HCT116 (cell line): ENCODE measurements at places on chromosomes 1 and 21.

GRCh38 chr1:8423692-8424538 is 106.0 kb downstream of the SLC45A1 start:
- peak overlapping the region; percentile 78 for H3K27ac ChIP-seq
- peak overlapping the region; percentile 66 for H3K4me3 ChIP-seq
- DNase-seq, result peak; percentile 36
- no peaks in the 10 kb centered on the region for H3K27me3 ChIP-seq
- H3K4me1 ChIP-seq, result peaks cover 25% of the 10 kb centered on the region

- H3K36me3 ChIP-seq, result no peaks in the 10 kb centered on the region; the same call in 1 of the 2 replicates
- peaks cover 94% of the 10 kb centered on the region for H3K4me1 ChIP-seq
- H3K4me3 ChIP-seq, result no peak within 1 kb of the TSS
- H3K27ac ChIP-seq, result peak within 1 kb of the TSS; percentile 97
These were observed at the start of gene S100A5 for GRCh38 chr1:153540394-153541361. Gene S100A5, minus strand, starts transcription at chr1:153540934. Its CDS starts 743 bp downstream, at chr1:153540191.

DNA sequence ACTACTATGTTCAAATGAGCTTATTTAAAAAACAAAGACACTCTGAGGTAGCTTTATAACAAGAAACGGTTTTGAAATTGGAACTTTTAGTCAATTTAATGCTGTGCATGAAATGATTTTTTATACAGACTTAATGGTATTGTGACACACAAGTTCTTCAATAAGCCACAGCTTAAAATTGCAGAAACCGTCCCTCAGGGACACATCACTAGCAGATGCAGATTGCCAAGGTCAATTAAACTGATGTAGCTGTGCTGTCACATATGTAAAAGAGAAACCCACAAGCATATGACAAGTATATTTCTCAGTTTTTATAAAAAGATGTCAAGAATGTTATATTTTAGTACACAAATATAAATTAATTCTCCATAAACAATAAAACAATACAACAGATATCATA is 366.9 kb downstream of the DPYD start:
- no peaks in the 10 kb centered on the region for H3K4me1 ChIP-seq
- no peaks in the 10 kb centered on the region for H3K36me3 ChIP-seq
- no peaks in the 10 kb centered on the region for H3K27me3 ChIP-seq

GRCh38 chr21:40901691-40902090 is 54.7 kb upstream of the DSCAM start:
- no peak overlapping the region for H3K4me3 ChIP-seq
- no peak for DNase-seq
- H3K4me1 ChIP-seq, result no peaks in the 10 kb centered on the region
- H3K36me3 ChIP-seq, result no peaks in the 10 kb centered on the region
- H3K27ac ChIP-seq, result no peak overlapping the region

- H3K4me1 ChIP-seq, result no peaks in the 10 kb centered on the region
- no peak overlapping the region for H3K27ac ChIP-seq
- no peak for DNase-seq
- 0 out of 2 replicates have a peak, but pooled peaks cover 1% of the 10 kb centered on the region for H3K36me3 ChIP-seq
These were observed 22.7 kb downstream of the COL6A2 start for GRCh38 chr21:46120301-46121285.

DNA sequence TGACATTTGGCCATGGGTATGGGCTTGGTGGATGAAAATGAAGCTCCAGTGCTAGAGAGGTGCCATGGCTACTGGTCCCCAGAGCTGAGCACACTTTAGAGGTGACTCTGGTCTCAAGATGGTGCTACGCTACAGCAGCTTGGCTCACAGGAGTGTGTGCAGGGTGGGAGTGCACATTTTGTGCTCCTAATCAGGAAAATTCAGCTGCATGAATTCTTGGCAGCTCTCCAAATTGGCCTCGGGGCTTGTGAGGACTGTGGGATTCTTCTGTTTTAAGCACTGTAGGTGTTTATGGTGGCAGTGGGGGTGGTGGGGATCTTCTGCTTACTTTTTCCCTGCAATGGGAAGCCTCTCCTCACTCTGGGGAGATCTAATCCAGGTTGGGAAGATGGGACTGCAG is 17.3 kb upstream of the TIPRL start:
- H3K4me3 ChIP-seq, result no peak overlapping the region
- no peaks in the 10 kb centered on the region for H3K27me3 ChIP-seq
- no peak for DNase-seq
- no peaks in the 10 kb centered on the region for H3K36me3 ChIP-seq

- no peak overlapping the region for H3K4me3 ChIP-seq
- no peaks in the 10 kb centered on the region for H3K36me3 ChIP-seq
- peaks cover 49% of the 10 kb centered on the region for H3K4me1 ChIP-seq
- no peaks in the 10 kb centered on the region for H3K27me3 ChIP-seq
These were observed 83.5 kb upstream of the ZNF326 start for GRCh38 chr1:89911191-89911991.

GRCh38 chr1:68216089-68216772 is 16.1 kb downstream of the WLS start:
- H3K36me3 ChIP-seq, result no peaks in the 10 kb centered on the region
- peaks cover 18% of the 10 kb centered on the region for H3K4me1 ChIP-seq
- H3K27me3 ChIP-seq, result no peaks in the 10 kb centered on the region
- no peak overlapping the region for H3K27ac ChIP-seq
- DNase-seq, result no peak

DNA sequence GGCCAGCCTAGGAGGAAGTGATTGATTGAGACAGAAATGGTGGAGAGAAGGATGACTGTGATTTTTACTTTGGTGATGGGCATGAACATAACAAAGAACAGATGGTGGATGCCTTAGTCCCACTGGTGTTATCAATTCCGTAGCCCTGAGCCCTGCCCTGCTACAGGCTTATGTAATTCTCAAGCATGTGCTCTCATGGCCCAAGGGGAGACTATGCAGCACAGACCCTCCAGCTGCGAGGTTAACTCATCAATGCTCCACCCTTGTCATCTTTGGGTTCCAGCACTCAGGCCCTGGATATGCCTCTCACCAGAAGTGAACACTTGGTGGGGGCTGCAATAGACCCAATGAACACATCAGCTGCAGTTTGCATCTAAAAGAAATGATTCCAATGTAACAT is 62.7 kb upstream of the LRRC8D start:
- H3K36me3 ChIP-seq, result no peaks in the 10 kb centered on the region
- no peaks in the 10 kb centered on the region for H3K4me1 ChIP-seq
- H3K27me3 ChIP-seq, result no peaks in the 10 kb centered on the region; the same call in 1 of the 2 replicates
- DNase-seq, result no peak
- no peak overlapping the region for H3K4me3 ChIP-seq

GRCh38 chr1:41365320-41365633 is 4.0 kb downstream of the FOXO6 start:
- no peaks in the 10 kb centered on the region for H3K27me3 ChIP-seq
- H3K4me1 ChIP-seq, result peaks cover 6% of the 10 kb centered on the region
- H3K27ac ChIP-seq, result no peak overlapping the region

GRCh38 chr1:87240661-87241285 is 87.9 kb upstream of the LMO4 start:
- no peaks in the 10 kb centered on the region for H3K36me3 ChIP-seq
- H3K4me1 ChIP-seq, result no peaks in the 10 kb centered on the region
- no peak overlapping the region for H3K27ac ChIP-seq
- DNase-seq, result no peak
- no peak overlapping the region for H3K4me3 ChIP-seq

GRCh38 chr1:117607471-117607870 is 1.6 kb downstream of the TENT5C start:
- H3K27me3 ChIP-seq, result no peaks in the 10 kb centered on the region; the same call in 1 of the 2 replicates
- peaks cover 20% of the 10 kb centered on the region for H3K4me1 ChIP-seq
- H3K36me3 ChIP-seq, result no peaks in the 10 kb centered on the region
- H3K27ac ChIP-seq, result no peak overlapping the region

DNA sequence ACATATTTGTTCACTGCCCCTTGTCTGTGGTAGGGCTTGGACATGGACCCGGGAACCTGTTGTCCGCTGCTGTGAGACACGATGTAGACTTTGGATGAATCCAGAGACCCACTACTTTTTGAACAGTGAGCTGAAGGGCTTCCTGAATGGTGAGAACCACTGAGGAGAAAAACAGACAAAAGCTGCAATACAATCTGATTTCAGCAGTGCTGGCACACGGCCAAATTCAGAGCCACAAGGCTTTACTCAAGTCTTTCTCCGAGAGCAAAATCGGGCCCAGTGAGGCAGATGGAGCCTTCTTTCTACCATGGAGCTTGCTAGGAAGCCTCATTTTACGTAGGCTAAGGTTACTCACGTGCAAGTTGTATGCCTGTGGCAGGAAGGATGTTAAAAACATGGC is 197.6 kb downstream of the SIPA1L2 start:
- no peaks in the 10 kb centered on the region for H3K27me3 ChIP-seq
- DNase-seq, result no peak
- H3K27ac ChIP-seq, result no peak overlapping the region
- H3K4me3 ChIP-seq, result no peak overlapping the region
- H3K4me1 ChIP-seq, result no peaks in the 10 kb centered on the region

GRCh38 chr21:32547018-32547417 is 38.3 kb downstream of the TCP10L start:
- H3K27ac ChIP-seq, result no peak overlapping the region
- no peak for DNase-seq
- peaks cover 11% of the 10 kb centered on the region; the same call in 1 of the 2 replicates for H3K4me1 ChIP-seq
- no peaks in the 10 kb centered on the region for H3K36me3 ChIP-seq
- H3K27me3 ChIP-seq, result no peaks in the 10 kb centered on the region

GRCh38 chr1:97632075-97632474 is 288.8 kb downstream of the DPYD start:
- no peak for DNase-seq
- no peaks in the 10 kb centered on the region for H3K36me3 ChIP-seq
- H3K4me3 ChIP-seq, result no peak overlapping the region
- no peaks in the 10 kb centered on the region for H3K4me1 ChIP-seq

- H3K27me3 ChIP-seq, result 0 out of 2 replicates have a peak, but pooled peaks cover 4% of the 10 kb centered on the region
- no peaks in the 10 kb centered on the region; the same call in 1 of the 2 replicates for H3K4me1 ChIP-seq
- H3K27ac ChIP-seq, result no peak overlapping the region
- H3K4me3 ChIP-seq, result no peak overlapping the region
These were observed 53.3 kb upstream of the ZC3H11B start for GRCh38 chr1:219666242-219666641.

GRCh38 chr21:43975469-43976098 is 36.5 kb upstream of the TRAPPC10 start:
- H3K36me3 ChIP-seq, result no peaks in the 10 kb centered on the region
- DNase-seq, result peak; percentile 27
- no peak overlapping the region; the same call in 1 of the 2 replicates for H3K27ac ChIP-seq
- H3K4me3 ChIP-seq, result no peak overlapping the region
- H3K4me1 ChIP-seq, result no peaks in the 10 kb centered on the region

DNA sequence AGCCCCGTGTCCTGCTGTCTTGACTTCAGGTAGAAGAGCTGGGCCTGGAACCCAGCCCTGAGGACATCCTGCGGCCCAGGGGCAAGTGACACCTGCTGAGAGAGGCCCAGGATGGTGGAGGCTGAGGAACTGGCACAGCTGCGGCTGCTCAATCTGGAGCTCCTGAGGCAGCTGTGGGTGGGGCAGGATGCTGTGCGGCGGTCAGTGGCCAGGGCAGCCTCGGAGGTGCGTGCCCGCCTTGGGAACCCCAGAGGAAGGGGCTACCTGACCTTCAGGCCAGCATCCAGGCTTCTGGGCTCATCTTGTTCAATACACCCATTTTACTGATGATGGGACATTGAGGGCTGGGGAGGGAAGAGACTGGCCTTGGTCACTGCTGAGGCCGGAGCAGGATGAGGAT is 2.3 kb downstream of the MIIP start:
- H3K4me3 ChIP-seq, result no peak overlapping the region
- H3K27ac ChIP-seq, result no peak overlapping the region
- H3K27me3 ChIP-seq, result no peaks in the 10 kb centered on the region
- peaks cover 13% of the 10 kb centered on the region for H3K4me1 ChIP-seq
- no peak for DNase-seq
- peaks cover 5% of the 10 kb centered on the region; the same call in 1 of the 2 replicates for H3K36me3 ChIP-seq

DNA sequence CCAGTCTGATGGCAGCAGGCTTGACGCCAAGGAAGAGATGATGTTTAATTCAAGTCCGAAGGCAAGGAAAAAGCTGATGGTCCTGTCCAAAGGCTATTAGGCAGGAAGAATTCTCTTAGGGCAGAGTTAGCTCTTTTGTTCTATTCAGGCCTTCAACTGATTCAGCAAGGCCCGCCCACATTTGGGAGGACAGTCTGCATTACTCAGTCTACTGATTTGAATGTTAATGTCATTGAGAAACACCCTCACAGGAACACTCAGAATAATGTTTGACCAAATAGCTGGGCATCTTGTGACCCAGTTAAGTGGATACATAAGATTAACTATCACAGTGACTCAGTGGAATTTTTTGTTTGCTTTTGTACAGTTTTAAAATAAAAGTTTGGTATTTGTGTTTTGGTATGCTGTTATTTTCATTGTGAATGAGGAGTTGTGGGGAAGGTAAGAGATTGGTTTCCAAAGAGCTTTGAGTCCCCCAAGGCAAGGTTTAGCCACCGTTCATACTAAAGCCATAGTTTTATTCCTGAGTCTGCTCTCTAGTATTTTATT is 1.7 kb upstream of the ZNF691 start:
- no peak overlapping the region for H3K4me3 ChIP-seq
- no peaks in the 10 kb centered on the region for H3K27me3 ChIP-seq
- no peak for DNase-seq
- no peak overlapping the region for H3K27ac ChIP-seq

- H3K27me3 ChIP-seq, result peaks cover 29% of the 10 kb centered on the region
- H3K4me3 ChIP-seq, result no peak overlapping the region
- no peaks in the 10 kb centered on the region for H3K4me1 ChIP-seq
- no peak overlapping the region for H3K27ac ChIP-seq
- no peak for DNase-seq
These were observed 299.6 kb downstream of the NPHP4 start for GRCh38 chr1:5692664-5693063.

DNA sequence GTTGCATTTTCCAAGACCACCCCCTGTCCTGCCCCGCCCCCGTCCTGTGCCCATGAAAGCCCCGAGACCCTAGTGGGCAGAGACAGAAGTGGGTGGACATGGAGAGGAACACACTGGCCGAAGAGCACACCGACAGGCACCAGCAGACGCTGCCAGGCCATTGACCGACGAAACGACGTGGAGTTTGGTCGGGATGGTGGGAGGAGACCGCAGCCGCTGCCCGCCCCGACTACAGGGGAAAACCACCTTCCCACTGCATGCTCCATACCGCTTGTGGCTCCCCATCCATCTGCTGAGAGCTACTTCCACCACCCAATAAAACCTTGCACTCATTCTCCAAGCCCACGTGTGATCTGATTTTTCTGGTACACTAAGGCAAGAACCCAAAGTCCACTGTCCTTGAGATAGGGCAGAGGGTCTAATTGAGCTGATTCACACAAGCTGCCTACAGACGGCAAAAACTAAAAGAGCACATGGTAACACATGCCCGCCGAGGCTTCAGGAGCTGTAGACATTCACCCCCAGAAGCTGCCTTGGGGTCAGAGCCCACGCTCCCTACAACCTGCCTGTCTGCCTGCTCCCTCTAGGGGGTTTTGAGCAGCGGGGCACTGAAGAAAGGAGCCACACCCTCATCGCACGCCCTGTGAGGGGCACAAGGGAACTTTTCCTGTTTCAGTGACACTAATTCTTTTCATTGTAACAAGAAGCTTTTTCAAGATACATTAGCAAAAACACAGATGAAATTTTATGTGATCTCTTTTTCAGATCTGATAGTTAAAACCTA is 81.2 kb upstream of the RAB3GAP2 start:
- H3K4me3 ChIP-seq, result no peak overlapping the region
- H3K27me3 ChIP-seq, result no peaks in the 10 kb centered on the region
- no peak overlapping the region for H3K27ac ChIP-seq
- no peak for DNase-seq
